ENCODE measurements at places on chromosomes 7 and 10.

DNA sequence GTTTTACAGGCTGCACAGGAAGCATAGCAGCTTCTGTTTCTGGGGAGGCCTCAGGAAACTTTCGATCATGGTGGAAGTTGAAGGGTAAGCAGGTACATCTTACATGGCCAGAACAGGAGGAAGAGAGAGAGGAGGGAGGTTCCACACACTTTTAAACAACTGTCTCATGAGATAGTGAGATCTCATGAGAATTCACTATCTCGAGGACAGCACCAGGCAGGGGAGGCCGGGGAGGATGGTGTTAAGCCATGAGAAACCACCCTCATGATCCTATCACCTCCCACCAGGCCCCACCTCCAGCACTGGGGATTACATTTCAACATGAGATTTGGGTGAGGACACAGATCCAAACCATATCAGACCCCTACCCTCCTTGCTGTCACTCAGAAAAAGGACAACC lies 23.7 kb downstream of the ZNF503 start:
- no peak for DNase-seq

DNA sequence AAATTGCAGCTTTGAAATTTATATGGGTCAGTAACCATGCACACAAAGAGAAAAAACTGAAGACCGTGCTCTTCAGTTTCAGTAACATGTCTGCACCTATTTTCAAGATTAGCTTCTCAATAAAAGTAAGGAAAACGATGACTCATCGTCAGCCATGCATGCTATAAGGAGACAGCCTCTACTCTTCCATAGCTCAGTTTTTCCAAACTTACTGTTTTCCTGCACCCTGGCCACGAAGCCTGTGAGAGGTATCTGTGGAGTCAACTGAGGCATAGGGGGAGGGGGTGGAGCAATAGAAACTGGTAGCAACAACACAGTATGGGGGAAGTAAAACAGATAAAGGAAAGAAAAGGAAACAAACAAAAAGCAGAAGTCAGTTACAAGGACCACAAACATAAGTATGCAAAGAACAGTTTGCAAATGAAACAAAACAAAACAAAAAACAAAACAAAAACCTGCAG lies 58.0 kb downstream of the PDSS1 start:
- DNase-seq, result no peak

DNA sequence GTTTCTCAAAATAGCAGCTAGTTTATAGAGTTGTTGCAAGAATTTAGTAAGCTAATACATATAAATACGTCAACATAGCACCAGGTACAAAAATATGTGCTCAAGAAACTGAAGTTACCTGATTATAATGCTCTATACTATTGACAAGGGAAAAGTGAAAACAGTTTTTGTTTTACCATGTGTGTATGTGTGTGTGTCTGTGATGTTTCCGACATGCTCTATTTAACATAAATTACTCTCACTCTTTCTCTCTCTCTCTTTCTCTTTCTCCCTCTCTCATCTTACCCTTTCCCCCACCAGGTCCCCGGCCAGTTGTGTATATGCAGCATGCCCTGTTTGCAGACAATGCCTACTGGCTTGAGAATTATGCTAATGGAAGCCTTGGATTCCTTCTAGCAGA lies 4.3 kb downstream of the LIPN start:
- no peak for DNase-seq

DNA sequence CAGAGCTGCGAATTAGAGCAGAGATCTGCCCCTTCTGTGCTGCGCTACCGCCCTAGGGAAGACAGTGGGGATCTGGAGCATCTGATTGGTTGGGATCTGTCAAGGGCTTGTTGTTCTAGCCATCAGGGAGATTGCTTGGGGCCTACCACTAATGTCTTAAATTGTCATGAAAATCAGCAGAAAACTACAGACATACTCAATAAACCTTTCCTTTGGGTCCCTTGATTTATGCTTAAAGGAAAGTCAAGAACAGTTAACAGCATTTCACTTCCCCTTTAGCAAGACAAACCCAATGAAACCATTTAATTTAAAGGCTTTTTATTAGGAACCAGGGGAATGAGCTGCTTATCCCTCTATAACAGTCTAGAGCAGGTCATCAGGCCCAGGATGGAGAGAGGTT lies 10.0 kb downstream of the SLC25A28 start:
- no peak for DNase-seq

- DNase-seq, result peak; percentile 37
Measured at GRCh38 chr7:116395141-116395791, 104.3 kb upstream of the CAV2 start.

- no peak for DNase-seq
Measured at GRCh38 chr10:69716711-69717560, 84.8 kb upstream of the COL13A1 start.

DNA sequence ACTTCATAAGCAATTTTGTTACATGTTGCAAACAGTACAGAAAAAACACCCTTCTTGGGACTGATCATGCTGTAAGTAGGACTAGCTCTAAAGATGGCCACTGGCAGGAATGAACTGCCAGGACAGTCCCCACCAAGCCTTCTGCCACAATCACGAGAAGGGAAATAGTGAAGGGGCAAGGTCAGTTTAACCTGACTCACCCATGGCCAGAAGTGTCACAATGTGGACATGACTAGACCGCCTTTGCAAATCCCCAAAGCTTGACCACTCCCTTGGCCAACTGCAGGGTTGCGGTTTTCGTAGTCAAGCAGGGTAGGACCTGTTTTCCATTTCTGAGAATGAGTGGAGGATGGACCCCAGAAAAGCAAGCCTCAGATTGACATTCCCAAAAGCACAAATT lies 19.4 kb upstream of the FRAT2 start:
- no peak for DNase-seq

- no peak for DNase-seq
Measured at GRCh38 chr10:30118590-30118989, 59.2 kb upstream of the JCAD start.

DNA sequence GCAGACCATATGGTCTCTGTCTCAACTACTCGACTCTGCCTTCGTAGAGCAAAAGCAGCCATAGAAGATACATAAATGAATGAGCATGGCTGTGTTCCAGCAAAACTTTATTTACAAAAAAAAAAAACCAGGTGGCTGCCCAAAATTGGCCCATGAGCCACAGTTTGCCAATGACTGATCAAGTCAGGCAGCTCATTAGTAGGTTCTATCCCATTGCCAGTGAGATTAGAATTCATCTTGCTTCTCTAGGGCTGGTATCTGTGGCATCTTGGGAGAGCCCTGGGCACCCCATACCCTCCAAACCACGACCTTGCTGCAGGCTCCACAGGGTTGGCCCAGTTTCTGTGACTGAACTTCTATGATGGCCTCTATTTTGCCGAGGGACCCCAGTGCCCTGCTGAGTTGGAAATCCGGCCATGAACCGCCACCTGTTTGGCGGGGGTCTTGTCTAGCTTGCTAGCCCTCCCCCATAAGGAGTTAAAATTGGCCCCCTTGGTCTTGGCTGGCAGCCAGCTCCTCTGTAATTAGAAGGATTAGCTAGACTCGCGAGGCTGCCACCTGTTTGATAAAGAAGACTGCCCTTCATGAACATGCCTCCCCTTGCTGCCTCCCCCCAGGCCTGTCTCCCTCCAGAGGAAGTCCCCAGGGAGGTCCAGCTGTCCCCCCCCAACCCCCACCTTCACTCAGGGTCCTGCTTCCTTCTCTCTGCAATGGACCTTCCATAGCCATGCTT lies 83.9 kb downstream of the CHN2 start:
- DNase-seq, result no peak

DNA sequence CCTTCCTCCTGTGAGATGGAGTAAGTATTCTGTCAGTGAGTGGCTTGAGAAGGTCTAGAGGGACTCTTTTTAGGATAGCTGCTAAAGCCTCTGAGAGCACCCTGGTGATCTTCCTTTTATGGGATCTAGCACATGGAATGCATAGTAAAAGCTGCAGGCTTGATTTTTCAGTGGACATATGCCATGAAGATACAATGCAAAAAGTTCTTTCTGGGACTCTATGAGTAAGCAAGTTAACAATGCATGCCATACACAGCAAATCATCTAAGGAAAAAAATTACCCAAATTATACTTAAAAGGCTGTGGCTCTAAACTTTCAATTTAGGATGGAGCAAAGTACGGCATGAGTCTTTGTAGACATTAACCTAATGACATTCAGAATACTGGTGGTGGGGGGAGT lies 154.5 kb downstream of the SGMS1 start:
- DNase-seq, result no peak

- no peak for DNase-seq
Measured at GRCh38 chr10:132518572-132519381, 18.8 kb upstream of the INPP5A start.

DNA sequence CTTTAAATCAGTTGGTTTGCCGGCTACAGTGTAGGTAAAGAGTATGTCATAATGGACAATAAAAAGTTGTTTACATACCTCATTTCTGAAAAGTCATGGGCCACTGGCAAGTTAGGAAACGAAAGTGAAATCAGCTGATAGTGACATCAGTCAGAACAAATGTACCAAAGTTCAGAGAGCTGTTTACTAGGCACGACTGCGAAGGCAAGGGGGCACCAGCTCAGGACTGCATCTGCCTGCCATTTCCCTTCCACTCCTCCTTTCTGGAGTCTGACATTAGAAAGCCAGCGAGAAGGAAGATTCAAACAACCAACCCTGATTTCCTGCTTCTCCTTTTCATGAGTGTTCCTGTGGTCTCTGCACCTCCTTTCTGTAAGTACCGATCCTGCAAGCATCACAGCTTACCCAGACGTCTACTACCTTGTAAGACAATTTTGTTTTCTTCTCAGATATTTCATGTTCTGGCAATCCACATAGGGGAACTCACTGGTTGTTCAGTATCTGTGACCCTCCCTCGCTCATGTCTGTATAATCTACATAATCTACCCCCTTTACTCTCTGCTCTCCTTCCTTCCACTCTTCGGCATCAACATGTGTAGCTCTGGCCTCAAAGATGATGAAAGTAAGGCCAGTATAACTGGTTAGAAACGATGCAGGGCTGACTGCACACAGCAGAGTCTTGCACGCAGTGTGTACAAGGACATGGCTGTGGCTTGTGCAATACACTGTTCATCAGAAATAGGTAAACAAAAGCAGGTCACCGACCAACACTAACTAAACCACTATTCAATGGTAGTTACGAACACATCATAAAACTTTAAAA lies at the start of gene TMEM140:
TSS of gene TMEM140 (plus strand) at position 174 of the 823 bp plus-strand sequence. CDS start 16,370 bp downstream, outside the sequence.
- DNase-seq, result no peak

- DNase-seq, result no peak
Measured at GRCh38 chr7:103446049-103446520, at the start of gene SLC26A5. Gene SLC26A5, minus strand, starts transcription at chr7:103446207. Its CDS starts 24,693 bp downstream, at chr7:103421514.

GRCh38 chr10:109882251-109883057 lies 40.9 kb downstream of the XPNPEP1 start:
- DNase-seq, result no peak

DNA sequence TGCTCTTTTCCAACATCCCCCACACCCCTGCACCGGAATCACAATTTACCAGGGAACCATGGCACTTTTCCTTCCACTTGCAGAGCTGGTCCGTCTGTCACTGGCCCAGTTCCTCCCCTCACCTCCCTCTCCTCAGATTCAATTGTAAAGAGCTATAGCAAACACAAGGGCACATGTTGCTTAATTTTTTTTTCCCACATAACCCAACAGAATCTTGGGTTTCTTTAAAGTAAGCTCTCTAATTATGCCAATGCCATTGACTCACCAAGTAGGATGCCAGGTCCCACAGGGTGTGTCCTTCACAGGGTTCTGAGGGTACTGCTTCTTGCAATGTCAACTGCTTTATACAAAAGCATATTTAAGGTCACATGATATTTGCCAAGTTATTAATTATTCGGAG lies 262.2 kb downstream of the AUTS2 start:
- DNase-seq, result no peak

GRCh38 chr10:103881416-103882284 lies 26.3 kb upstream of the SH3PXD2A start:
- no peak for DNase-seq

GRCh38 chr7:68725843-68726785 lies 872.2 kb upstream of the AUTS2 start:
- no peak for DNase-seq

DNA sequence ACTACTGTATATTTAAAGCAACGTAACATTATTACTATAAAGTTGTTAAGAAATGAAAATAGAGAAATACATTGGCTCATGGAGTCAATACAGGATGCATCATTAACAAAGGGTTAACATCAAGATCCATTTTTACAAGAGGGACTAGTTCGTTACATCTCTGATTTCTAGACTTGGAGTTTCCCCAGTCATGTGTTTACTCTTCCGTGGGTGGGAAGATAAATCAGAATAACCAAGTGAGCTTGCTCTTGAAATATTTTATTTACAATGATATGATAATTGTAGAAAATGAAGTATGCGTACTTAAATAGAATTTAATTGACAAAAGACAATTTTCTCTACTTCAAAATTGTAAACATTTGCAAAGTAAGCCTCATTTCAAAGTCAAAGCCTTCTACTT lies 1.0 kb upstream of the PRKAR2B start:
- DNase-seq, result no peak

GRCh38 chr7:37770838-37771237 lies 77.6 kb upstream of the NME8 start:
- no peak for DNase-seq

DNA sequence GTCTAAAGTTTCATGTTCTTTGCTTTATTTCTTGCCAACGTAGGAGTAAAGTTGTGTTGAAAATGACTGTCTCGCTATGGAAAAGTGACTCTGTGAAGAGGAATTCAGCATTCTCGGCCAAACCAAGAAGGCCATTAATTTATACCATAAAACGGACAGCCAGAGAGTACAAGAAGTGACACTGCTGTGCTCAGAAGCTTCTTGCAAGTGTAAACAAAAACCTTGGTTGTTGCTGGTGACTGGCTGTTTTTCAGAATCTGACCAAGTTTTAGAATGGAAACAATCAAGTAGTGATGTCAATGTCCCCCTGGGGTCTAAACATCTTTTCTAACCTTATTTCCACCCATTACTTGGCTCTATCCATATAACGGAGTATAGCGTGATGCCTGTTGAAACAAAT lies 201.9 kb downstream of the INHBA start:
- DNase-seq, result no peak

DNA sequence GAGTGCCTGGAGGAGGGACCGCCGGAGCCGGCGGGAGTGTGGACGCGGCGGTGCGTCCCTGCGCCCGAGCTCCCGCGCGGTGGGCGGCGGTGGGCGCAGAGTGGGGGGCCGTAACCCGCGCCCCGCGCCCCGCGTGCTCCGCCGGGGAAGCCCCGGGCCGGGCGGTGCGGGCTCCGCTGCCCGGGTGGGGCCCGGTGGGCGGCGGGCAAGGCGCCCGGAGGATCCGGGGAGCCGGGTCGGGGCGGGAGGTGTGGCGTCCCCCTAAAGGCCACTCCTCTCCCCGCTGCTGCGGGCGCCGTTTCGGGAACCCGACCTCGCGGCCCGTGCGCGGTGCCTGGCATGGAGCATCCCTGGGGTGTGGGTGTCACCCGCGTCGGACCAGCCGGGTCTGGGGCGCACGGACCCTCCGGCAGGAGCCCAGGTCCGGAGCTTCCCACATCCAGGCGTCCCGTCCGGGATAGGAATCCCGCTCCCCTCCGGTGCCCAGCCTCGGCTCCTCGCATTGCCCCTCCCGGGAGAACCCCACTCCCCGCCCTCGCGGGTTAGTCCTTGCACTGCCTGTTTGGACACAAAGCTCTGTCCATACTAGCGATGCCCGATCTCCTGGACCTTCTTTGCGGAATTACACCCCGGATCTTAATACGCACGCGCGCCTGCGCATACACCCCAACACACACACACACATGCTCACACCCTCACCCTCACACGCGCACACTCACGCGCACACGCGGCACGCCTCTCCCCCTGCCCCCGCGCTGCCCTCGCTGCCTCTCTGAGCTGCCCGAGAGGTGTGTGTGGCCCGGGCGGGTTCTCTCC lies 723 bp downstream of the MTURN start:
- DNase-seq, result peak; percentile 40
